ENCODE measurements at places on chromosomes 16 and 17. TPM values are rescaled to one million over a fixed set of nuclear protein-coding genes. Genes with fewer than 3 reads are reported as not detected.

GRCh38 chr16:66849549-66849948, 5.3 kb downstream of the CA7 start:
- no peak for DNase-seq

Gene NHLRC4
- polyA plus RNA-seq: 6.6 TPM

Gene CHMP6
- 31.9 TPM for polyA plus RNA-seq

GRCh38 chr17:44765965-44766364, 7.2 kb downstream of the ADAM11 start:
- DNase-seq: no peak

Gene VAC14
- polyA plus RNA-seq: 40.2 TPM

DNA sequence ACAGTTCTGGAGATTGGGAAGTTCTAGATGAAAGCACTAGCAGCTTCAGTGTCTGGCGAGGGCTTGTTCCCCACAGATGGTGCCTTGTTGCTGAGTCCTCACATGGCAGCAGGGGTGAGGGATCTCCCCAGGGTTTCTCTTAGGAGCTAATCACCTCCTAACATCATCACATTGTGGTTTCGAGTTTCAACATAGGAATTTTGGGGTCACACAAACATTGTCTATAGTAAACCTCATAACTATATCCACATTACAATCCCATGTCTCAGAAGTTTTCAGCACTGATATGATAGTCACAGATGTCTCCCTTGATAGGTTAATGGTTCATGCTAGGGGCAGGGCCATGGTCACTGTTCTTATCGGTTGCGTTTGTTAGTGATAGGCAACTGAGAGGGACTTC, 13.8 kb downstream of the CLUAP1 start:
- DNase-seq: no peak

Gene KRT14
- 0.35 TPM for polyA plus RNA-seq

GRCh38 chr16:66254751-66255150, 111.7 kb upstream of the CDH5 start:
- no peak for DNase-seq

GRCh38 chr16:5175266-5175665, 77.7 kb upstream of the EEF2KMT start:
- no peak for DNase-seq

DNA sequence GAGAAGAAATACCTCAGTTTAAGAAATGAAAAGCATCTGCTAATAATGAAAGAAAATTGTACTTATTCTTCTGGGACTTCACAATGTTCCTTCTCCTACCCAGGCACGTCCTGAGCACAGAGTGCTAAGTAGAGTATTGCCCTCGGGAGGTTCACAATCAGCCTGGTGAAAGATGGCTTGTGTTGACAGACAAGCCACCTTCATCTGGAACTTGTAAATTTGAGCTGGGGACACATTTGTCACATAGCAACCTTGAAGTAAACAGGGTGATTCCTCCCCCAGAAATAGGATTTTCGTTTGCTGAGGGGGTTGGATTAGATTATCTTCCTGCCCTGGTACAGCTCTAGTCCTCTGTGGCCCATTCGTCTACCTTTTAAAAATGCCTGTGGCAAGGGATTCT, 34.4 kb upstream of the MYH2 start:
- DNase-seq: no peak

GRCh38 chr16:46918905-46919792, 35.0 kb downstream of the GPT2 start:
- DNase-seq: no peak

GRCh38 chr16:49021136-49021535, 260.5 kb downstream of the CBLN1 start:
- no peak for DNase-seq

Gene CCDC154
- polyA plus RNA-seq: 1.0 TPM

- DNase-seq: no peak
Observed at GRCh38 chr17:11980813-11981212, 16.5 kb downstream of the ZNF18 start.

DNA sequence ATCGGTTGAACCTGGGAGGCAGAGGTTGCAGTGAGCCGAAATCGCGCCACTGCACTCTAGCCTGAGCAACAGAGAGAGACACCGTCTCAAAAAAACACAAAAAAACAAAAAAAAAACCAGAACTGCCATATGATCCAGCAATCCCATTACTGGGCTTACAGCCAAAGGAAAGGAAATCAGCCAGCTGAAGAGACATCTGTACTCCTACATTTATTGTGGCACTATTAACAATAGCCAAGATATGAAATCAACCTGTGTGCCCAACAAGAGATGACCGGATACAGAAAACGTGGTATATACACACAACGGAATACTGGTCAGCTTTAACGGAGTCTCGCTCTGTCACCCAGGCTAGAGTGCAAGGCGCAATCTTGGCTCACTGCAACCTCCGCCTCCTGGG, 14.6 kb downstream of the FANCA start:
- no peak for DNase-seq

- DNase-seq: no peak
Observed at GRCh38 chr16:58026139-58026704, 668 bp downstream of the MMP15 start.

Gene CDH11
- 178 TPM for polyA plus RNA-seq

DNA sequence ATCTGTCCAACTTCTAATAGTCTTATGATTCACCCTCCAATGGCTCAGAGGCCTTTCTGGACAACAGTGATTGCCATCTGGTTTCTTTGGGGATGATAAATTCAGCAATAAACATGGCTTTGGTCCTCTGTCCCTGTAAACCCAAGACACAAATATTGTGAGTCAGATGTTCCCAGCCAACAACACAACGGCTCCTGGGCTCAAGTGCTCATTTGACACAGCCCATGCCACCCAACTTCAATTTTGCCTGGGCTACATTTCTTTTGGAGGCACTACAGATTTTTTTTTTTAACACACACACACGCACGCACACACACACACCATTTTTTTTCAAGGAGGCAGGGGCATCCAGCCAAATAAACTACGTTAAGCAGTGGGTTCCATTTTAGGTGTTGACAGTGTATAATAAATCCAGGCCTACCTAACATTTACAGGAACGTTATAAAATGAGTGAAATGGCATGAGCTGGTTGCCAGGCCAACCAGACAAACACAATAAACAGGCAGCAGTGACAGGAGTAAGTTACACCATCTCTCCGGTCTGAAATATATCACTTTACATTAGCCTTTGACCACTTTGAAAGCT, 939.9 kb upstream of the SOX9 start:
- peak; percentile 48 for DNase-seq

All from right renal cortex interstitium (tissue), 3 donors.